A172 (cell line): ENCODE measurements at places on chromosomes 1 and 21. TPM values are rescaled to one million over a fixed set of nuclear protein-coding genes. Genes with fewer than 3 reads are reported as not detected.

Gene TNNI3K
- total RNA-seq = not detected in 2 replicates

Gene MCOLN3
- total RNA-seq = 19.3 and 22.4 TPM in 2 replicates

Gene MAB21L3
- not detected in 2 replicates for total RNA-seq

Gene CELSR2
- 10.3 and 14.9 TPM in 2 replicates for total RNA-seq

Gene AVPR1B
- total RNA-seq = not detected in 2 replicates

Gene S100A7A
- not detected in 2 replicates for total RNA-seq

Gene FNDC5
- total RNA-seq = 0.41 TPM in 1 of 2 replicates, not detected in the other

Gene CIART
- 15.2 and 25.2 TPM in 2 replicates for total RNA-seq

Gene SLC37A1
- 1.1 and 1.6 TPM in 2 replicates for total RNA-seq

Gene CFHR1
- 0.22 and 1.1 TPM in 2 replicates for total RNA-seq

Gene AMY2A
- not detected in 2 replicates for total RNA-seq

Gene TAF1A
- 20.6 and 29.2 TPM in 2 replicates for total RNA-seq

Gene CELA3B
- total RNA-seq = not detected in 2 replicates

Gene PRRX1
- 14.0 and 18.2 TPM in 2 replicates for total RNA-seq

Gene CFHR5
- not detected in 2 replicates for total RNA-seq

Gene WNT3A
- total RNA-seq = 0.72 TPM in 1 of 2 replicates, not detected in the other

Gene CLCNKB
- total RNA-seq = not detected in 2 replicates

Gene DUSP12
- 85.8 and 116 TPM in 2 replicates for total RNA-seq

Gene RGS4
- 31.3 and 49.7 TPM in 2 replicates for total RNA-seq

Gene TSTD1
- not detected in 2 replicates for total RNA-seq

Gene FMO5
- 0.48 TPM in 1 of 2 replicates, not detected in the other for total RNA-seq

Gene JAM2
- 3.7 and 4.2 TPM in 2 replicates for total RNA-seq

Gene NEGR1
- total RNA-seq = 0.03 TPM in 1 of 2 replicates, not detected in the other

Gene SLC2A5
- not detected in 2 replicates for total RNA-seq

Gene PWP2
- 44.4 and 56.9 TPM in 2 replicates for total RNA-seq

Gene PLA2G4A
- total RNA-seq = 0.07 and 0.36 TPM in 2 replicates

Gene FLAD1
- total RNA-seq = 63.5 and 65.9 TPM in 2 replicates

Gene CAMK1G
- total RNA-seq = not detected in 2 replicates

Gene TSPEAR
- total RNA-seq = 0.17 TPM in 1 of 2 replicates, not detected in the other

Gene CD34
- total RNA-seq = 0.22 and 0.76 TPM in 2 replicates

Gene CFHR4
- not detected in 2 replicates for total RNA-seq

Gene ERG
- total RNA-seq = 0.05 TPM in 1 of 2 replicates, not detected in the other

Gene VWA1
- 0.91 and 2.0 TPM in 2 replicates for total RNA-seq

Gene OR2G6
- total RNA-seq = not detected in 2 replicates

Gene LCK
- total RNA-seq = not detected in 2 replicates

Gene SMCP
- total RNA-seq = not detected in 2 replicates

Gene VN1R5
- not detected in 2 replicates for total RNA-seq

Gene CYP2J2
- total RNA-seq = 0.24 TPM in 1 of 2 replicates, not detected in the other

Gene NBPF4
- not detected in 2 replicates for total RNA-seq

Gene FUBP1
- 75.0 and 75.9 TPM in 2 replicates for total RNA-seq

Gene SYT11
- total RNA-seq = 63.9 and 64.5 TPM in 2 replicates

Gene FAM177B
- not detected in 2 replicates for total RNA-seq

Gene PHC2
- total RNA-seq = 45.7 and 62.0 TPM in 2 replicates

Gene LPAR3
- total RNA-seq = not detected in 2 replicates

Gene CD52
- total RNA-seq = not detected in 2 replicates

Gene BRINP2
- not detected in 2 replicates for total RNA-seq

Gene PDC
- total RNA-seq = not detected in 2 replicates

Gene HPCAL4
- total RNA-seq = 0.05 TPM in 1 of 2 replicates, not detected in the other

Gene SYCP1
- total RNA-seq = not detected in 2 replicates

Gene CFAP141
- not detected in 2 replicates for total RNA-seq

Gene SPAG17
- 0.05 and 0.12 TPM in 2 replicates for total RNA-seq

Gene CFHR3
- total RNA-seq = 0.03 and 0.38 TPM in 2 replicates
